ENCODE measurements at places on chromosomes 6 and 20.
A peak's percentile ranks its signal among the peaks of the same experiment; 100 is the strongest.

DNA sequence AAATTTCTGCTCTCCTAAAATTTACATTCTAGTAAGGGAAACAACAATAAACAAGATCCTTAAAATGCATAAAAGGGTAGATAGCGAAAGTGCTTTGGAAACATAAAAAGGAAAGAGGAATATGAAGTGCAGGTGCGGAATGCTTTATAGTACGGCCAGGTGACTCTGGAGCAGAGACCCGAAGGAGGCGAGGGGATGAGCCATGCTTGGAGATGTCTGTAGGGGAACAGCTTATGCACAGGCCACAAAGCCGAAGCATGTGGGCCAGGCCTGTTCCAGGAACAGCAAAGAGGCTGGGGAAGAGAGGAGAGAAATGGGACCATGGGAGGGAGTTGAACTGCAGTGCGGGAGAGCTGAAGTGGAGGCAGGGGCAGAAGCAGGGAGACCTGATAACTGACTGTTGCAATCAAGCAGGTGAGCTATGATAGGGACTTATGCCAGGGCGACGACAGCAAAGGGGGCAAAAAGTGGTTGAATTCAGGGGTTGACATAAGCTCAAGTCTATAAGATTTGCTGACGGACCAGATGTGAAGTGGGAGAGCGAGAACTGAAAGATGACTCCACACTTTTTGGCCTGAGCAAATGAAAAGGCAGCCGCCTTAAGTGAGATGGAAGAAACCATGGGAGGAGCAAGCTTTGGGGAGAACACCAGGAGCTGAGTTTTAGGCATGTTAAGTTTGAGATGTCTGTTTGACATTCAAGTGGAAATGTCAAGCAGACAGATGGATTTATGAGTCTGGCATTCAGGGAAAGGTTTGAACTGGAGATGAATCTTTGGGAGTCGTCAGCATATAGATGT, 83.1 kb downstream of the CNBD2 start:
- no peak for DNase-seq

GRCh38 chr6:119276211-119276610, 73.3 kb downstream of the MAN1A1 start:
- DNase-seq: no peak

DNA sequence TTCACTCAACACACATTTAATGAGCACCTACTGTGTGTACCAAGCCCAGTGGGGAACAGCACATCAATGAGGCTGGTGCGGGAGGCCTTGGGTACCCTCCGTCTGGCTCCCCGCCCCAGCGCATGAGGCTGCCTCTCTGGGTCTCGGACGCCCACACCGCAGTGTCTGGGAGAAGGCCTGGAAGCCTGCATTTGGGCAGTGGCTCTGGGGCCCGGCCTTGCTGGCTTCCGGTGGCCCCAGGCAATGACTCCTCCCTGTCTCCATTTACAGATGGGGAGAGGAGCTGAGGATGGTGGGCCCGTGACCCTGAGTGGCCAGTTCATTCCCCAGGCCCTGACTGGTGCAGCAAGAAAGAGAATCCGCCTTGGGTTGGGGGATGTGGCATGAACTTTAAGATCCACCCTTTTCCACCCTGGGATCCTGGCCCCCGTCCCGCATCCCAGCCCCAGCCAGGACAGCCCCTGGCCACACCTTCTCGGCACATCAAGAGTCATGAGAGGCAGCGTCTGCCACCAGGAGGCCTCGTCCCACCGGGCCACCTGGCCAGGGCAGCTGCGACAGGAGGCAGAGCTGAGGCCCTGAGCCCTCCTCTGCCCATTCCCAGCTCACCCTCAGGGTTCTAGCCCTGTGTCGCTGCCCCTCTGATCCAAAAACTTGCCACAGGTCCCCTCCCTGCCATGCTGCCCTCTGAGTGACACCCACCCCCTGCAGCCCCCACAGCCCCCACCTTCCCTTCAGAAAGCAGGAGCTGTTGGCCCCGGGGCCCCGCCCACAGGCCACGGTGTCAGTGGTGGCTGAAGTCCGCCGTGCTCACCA, 17.5 kb upstream of the MRGBP start:
- DNase-seq: no peak

DNA sequence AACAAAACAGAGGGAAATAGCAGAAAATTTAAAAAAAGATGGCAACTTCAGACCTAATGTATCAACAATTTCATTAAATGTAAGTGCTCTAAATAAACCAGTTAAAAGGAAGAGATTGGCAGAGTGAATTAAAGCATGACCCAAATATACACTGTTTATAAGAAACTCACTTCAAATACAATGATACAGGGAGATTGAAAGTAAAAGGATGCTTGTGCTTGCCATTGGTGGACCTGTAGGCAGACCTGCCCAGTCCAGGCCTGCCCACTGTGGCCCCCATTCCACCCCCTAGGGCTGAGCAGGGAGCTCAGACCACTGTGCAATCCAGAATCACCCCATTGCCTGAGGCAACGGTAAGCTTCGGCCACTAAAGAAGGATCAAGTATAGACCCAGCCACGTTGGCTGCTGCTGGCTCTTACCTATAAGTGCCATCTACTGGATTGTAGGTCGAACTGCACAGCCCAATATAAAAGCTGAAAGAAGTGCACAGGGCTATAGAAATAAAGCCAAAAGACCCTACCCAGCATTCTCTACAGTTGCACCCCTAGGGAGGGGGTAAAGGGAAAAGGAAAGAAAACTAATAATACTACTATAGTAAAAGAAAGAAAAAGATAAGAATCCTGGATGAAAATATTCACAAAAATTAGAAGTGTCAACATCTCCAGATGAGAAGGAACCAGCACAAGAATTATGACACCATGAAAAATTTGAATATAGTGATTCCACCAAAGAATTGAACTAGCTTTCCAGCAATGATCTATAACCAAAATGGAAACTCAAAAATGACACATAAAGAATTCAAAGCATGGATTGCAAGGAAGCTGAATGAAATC, 36.1 kb downstream of the PSMB1 start:
- no peak for DNase-seq

DNA sequence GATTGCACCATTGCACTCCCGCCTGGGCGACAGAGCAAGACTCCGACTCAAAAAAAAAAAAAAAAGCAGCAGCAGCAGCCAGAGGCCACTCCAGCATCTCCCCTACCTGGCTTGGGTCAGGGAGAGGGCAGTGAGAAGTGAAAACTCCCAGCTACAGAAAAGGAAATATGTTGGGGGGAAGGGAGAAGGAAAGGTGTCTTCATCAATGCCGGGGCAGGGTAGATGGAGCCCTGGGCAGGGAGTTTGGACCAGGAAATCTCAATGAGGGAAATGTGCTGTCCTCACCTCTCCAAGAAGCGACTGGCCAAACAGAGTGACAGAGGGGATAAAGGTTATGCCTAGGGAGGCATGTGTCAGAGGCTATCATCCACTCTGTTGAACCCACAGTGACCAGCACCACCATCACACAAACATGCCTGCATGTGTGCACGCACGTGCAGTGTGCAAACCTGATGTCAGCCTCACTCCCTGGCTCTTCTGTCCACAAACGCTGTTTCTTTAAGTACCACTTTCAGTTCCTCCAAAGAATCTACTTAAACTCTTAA, 887 bp upstream of the AIF1 start:
- DNase-seq: no peak

DNA sequence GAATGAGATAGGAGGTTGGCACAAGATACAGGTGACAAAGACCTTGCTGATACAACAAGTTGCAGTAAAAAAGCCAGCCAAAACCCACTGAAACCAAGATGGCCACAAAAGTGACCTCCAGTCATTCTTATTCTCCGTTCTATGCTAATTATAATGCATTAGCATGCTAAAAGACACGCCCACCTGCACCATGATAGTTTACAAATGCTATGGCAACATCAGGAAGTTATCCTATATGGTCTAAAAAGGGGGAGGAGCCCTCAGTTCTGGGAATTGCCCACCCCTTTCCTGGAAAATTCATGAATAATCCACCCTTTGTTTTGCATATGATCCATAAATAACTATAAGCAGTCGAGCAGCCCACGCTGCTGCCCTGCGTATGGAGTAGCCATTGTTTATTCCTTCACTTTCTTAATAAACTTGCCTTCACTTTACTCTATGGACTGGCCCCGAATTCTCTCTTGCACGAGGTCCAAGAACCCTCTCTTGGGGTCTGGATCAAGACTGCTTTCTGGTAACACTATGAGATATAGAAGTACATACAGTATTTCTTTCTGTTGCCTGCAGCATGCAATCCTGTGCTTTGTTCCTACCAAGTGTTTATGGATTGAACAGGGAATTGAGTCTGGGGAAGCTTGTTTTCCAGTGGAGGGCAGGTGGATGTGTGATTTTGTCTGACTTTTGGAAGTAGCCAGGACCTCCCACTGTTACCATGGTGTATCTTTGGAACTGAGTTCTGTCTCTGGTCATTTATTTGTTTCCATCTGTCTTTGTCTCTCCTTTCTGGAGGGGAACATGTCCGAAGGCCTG, 72.0 kb upstream of the TGM3 start:
- no peak for DNase-seq

GRCh38 chr6:44642870-44643522, 255.5 kb downstream of the CDC5L start:
- peak; percentile 38 for DNase-seq

DNA sequence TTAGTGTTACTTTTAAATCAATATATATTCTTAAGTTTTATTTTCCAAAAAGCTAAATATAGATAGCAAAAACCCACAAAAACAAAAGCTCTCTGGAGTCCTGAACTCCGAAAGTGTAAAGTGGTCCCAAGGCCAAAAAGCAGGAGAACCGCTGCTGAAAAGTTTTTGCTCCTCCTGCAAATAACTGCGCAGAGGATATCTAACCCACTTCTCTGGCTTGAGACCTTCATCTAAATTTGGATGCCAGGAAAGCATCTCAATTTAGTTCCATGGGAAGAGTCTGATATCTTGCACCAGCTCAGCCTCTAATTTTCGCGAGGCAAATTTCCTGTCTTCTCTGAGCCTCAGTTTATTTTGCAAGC, 523 bp downstream of the MRPS10 start:
- no peak for DNase-seq

DNA sequence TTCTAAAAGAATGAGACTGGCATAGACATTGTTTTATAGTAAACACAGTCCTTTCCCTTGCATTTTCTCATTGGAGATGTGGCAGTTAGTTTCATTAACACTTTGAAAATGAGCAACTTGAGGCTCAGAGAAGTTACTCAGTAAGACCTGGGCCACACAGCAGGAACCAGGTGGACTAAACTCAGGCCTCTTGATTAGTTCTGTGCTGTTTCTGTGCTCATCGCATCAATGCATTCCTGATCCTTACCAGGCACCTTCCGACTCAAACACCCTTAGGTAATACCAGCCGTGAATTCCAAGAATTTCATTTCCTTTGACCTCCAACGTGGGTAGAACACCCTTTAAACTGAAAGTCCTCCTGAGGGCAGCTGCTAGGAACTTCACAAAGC, 362.8 kb downstream of the ESR1 start:
- no peak for DNase-seq

DNA sequence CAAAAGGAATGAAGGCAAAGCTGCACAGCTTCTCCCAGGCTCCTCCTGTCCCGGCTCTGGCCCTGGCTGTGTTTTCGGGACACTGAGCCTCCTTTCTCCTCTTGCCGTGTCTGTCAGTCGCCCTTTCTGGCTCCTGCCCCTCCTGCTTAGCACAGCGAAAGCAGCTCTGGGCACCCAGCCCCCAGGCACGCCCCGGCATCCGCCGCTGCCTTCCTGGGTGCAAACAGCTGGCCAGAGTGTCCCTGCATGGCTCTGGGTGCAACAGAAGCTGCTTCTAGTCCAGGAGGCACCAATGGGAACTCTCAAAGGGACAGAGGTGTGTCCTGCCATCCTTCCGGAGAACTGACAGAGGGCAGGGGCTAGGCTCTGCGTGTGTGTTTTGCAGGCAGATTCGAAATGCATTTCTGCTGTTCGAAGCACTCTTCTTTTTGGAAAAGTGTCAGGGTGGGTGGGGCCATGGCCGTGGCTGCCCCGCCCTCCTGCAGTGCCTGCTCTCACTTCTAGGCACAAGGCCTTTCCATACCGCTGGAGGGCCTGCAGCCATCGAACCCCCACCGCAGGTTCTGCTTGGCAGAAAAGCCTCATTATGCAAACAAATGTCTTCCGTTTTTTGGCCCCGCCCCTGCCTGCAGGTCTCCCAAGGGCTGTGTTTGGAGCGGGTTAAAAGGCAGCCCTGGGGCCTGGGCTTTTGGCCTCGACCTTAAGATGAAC, 15.5 kb downstream of the COL9A3 start:
- no peak for DNase-seq

DNA sequence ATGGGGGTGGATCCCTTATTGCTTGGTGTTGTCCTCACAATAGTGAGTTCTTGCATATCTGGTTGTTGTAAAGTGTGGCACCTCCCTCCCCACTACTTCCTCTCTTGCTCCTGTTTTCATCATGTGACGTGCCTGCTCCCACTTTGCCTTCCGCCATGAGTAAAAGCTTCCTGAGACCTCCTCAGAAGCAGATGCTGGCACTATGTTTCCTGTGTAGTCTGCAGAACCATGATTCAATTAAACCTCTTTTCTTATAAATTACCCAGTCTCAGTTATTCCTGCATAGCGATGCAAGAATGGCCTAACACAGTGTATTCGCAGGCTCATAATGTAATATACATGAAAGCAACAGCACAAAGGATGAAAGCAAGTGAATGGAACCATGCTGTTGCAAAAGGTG, 28.4 kb upstream of the ANKRD60 start:
- no peak for DNase-seq

- DNase-seq: no peak
These were observed 6.5 kb downstream of the FUT9 start for GRCh38 chr6:96022225-96022624.

- no peak for DNase-seq
These were observed 182.7 kb upstream of the SALL4 start for GRCh38 chr20:51985013-51985415.

DNA sequence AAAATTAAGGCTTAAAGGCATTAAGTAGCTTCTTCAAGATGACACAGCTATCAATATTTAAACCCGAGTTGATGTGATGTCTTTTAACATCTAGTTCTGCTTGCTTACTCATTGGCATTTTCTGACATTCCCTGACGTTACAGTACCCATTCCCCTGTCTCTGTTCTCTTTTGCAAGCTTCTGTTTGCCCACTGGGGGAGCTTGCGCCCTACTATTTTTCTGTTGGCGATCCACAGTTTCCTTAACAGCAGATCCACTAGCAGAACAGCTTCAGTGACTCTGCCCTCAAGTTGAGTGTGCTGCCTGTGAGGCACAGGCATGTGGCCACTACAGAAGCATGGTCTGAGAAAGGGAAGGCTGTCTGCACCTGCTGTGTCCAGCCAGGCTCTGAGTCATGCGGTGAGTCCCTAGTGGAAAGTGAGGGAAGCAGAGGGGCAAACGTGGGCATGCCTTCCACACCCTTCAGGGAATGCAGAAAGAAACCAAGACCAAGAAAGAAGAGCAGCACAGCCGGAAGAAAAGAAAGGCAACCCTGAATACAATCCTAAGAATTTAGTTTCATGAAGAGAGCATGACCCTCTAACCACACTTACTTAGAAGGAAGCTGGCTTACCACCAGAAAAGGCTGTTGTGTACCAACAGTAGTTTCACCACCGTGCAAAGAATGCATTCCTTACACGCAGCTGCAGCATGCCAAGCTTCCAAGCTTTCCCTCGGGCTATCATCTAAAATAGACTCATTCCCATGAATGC, 97.7 kb upstream of the VGLL2 start:
- DNase-seq: no peak

GRCh38 chr6:116010790-116011401, 49.8 kb downstream of the FRK start:
- DNase-seq: no peak
